ENCODE measurements at places on chromosomes 3 and 15.

- no peak for DNase-seq
Measured at GRCh38 chr3:66377800-66378199, 123.0 kb downstream of the LRIG1 start.

GRCh38 chr3:13950042-13950441 lies 70.2 kb upstream of the WNT7A start:
- no peak for DNase-seq

DNA sequence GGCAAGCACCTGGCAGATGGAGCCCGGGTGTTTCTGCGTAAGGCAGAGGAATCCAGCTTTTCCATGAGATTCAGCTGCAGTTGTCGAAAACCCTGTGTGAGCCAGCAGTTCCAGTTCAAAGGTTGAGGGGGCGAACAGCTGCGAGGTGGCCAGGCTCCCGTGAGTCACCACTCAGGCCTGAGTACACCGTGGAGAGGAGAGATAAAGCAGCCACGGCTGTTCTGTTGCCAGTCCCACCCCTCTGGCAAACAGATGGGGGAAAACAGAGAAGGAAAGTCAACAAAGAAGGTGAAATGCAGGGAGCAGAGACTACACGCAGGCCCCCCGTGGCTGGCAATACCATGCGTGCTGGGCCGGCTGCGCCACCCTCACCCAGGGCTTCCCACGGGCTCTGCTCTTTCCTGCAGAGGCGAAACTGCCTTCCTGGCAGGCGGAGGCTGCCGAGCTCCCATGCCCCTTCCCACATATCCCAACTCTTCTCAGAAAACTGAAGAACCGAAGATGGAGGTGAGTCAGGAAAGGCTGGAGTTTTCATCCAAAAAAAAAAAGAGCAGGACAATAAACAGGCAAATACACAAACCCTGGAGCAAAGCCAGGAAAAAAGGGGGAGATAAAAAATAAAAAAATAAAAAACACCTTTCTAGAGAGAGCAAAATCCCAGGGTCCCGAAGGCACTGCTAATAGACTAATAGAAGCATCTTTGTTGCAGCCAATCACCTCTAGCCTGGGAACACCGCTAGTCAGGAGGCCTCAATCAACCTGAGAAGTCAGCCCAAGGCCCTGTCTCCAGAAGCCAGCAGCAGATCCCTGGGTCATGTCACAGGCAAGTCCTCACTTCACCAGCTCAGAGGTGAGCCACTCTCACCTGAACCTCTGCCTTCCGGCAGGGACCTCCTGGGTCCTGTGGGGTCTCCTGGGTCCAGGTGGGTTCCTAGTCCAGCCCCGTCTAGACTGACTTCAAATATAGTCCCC lies 37.7 kb downstream of the FAM174B start:
- DNase-seq, result no peak

- no peak for DNase-seq
Measured at GRCh38 chr3:136664771-136665170, 87.4 kb downstream of the STAG1 start.

DNA sequence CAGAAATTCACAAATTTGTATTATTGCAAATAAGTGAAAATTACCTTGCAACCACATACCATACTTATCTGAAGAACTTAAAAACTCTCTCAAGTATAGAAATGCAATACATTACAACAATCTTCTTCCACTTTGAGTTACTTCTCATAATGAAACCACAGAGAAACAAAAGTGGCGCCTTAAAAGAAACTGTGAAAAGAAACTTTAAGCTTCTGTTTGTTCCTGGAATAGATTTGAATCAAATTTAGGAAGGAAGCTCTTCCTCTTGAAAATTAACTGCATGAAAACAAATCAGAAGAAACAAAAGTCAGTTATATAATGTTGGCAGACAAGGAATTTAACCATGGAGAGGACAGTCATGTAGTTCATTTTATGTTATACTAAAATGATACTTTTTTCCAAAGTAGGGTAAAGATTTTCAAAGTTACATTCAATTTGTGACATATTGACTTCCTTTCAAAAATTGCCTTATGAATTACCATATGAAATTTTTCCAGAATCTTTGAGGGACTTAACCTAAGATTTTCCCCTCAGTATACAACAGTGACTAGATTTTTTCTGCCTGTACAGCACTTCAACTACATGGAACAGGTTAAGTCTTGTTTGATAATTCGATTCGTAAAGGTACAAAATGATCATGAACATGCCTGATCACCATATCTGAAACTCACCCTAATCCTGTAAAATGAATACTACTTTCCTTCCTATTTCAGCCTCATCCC lies 57.6 kb upstream of the TNFSF10 start:
- DNase-seq, result no peak

- no peak for DNase-seq
Measured at GRCh38 chr3:33006571-33007286, 55.3 kb downstream of the CCR4 start.

- no peak for DNase-seq
Measured at GRCh38 chr3:192224634-192225155, 502.6 kb downstream of the FGF12 start.

- DNase-seq, result no peak
Measured at GRCh38 chr3:139505829-139506386, 29.6 kb upstream of the RBP2 start.
